SHP77 (cell line): ENCODE measurements at places on chromosomes 5 and 9.

DNA sequence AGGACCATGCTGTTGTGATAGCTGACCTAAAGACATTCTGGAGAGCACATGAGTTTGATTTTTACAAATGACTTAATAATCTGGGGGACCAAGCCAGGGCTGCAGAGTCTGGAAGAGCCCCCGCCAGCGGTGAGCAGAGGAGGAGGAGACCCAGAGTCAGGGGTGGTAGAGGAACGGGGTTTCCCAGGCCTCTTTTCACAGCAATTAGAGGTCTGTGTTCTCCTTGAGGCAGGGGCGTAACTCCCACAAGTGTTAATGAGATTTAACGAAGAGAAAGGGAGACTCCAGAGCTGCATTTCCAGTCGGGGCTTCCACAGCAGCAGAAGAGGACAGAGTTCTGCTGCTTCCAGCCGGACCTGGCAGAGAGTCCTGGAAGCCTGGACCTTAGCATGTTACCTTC lies 137.9 kb upstream of the SLC24A2 start:
- DNase-seq, result no peak

GRCh38 chr9:92706218-92706940 lies 36.4 kb upstream of the IPPK start:
- peak; percentile 27 for DNase-seq

DNA sequence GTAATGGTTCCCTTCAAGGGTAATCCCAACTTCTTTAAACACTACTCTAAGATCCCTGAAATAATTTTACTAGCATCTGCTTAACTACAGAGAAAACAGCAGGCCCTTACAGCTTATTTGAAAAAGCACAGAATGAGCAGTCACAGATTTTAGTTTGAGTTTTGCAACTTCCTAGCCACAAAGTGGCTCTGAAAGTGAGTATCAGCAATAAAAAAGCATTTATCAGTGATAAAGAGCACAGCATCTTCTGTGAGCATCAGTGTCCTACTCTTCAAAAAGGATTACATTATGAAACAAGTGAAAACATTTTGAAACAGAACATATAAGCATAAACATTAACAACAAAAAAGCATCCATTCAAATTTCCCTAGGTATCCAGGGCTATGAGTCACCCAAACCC lies 45.0 kb downstream of the SAXO1 start:
- no peak for DNase-seq

DNA sequence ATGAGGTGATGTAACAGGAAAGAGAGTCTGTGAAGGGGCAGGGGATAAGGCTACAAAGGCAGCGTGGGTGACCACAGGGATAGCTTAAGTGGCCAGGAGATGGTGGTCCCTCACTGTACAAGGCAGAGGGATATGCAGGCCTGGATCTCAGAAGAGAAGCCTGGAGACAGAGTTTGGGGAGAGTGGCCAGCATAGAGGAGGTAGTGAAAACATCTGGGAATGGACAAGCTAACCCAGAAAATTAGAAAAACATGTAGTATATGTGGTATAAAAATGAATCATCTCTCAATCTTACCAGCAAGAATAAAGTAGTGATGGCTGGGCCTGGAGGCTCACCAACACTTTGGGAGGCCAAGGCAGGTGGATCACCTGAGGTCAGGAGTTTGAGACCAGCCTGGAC lies 349.2 kb upstream of the KLF4 start:
- no peak for DNase-seq

DNA sequence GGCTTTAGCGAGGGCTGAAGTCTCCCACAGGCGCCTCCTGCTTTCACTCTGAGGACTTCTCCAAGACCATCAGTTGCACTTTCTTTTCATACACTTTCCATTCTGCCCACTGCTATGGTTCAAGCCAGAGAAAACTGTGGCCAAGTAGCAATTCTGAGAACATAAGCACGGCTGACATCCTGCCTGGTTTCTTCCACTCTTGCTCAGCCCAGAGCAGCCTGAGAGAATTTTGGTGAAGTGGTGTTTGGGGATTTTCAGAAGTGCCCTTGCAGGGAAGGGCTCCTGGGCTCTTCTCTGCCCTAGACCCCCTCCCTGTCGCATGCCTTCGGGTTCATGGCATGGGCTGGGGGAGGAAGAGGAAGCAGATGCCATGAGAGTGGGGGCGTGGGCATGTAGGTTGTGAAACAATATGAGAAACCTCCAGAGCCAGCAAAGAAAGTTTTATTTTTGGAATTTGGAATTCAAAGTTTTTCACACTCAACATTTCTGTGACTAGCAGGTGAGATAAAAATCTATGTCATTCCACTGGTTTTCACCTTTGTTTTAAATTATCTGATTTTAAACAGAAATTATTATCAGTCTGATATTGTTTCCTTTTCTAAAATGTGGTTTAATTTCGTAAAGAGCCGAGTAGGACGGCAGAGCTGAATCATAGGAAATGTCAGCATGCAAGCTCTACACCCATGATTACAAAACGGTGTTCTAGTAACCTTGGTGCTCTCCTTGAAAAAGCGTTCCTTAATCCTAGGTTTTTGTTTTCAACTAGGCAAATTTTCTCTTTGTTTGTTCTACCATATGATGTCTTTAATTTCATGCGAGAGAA lies 27.8 kb upstream of the TNFSF8 start:
- DNase-seq, result no peak

- DNase-seq, result no peak
Observed at GRCh38 chr9:100884518-100884917, 144.0 kb upstream of the PLPPR1 start.

DNA sequence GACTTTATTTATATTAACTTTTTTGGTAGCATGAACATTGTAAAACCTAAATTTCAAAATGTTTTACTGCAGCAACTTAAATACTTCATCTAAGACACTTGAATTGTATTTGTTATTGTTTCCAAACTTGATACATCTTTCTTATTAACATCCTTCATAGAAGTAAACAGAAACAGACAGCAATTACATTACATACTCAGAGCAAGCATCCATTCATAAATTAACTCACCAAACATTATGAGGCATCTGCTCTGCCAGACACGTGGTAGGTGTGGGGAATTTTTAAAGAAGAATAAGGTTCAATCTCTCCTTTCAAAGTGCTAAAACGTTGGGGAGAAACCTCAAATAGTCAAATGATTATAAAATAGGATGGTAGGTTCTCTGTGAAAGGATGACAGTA lies 130.8 kb downstream of the MUSK start:
- no peak for DNase-seq

DNA sequence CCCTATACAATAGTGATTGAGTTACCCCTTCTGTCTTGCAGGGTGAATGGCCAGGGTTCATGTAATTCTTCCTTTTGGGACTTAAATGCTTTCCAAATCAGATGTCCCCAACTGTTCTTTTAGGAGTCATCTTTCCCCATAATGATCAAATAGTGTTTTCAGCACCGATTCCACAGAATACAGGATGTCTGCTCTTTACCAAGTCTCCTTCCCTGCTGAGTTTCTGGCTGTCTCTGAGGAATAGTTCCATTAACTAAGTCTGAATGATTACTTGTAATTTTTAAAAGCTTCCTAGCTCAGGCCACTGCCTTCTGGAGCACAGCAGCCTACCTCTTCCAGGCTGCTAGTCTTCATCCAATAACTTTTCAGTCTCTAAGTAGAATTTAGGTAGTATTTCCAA lies 630.7 kb upstream of the ZNF608 start:
- no peak for DNase-seq
